ENCODE measurements at places on chromosomes 1 and 21.

GRCh38 chr21:44761011-44761729 is 40.5 kb downstream of the UBE2G2 start:
- DNase-seq: no peak

GRCh38 chr1:43542527-43543458 is 12.1 kb downstream of the PTPRF start:
- no peak for DNase-seq

- DNase-seq: peak; percentile 10
Observed at GRCh38 chr1:234564035-234565029, 45.6 kb downstream of the IRF2BP2 start.

- DNase-seq: no peak
Observed at GRCh38 chr1:157135646-157136045, 2.5 kb downstream of the ETV3 start.

DNA sequence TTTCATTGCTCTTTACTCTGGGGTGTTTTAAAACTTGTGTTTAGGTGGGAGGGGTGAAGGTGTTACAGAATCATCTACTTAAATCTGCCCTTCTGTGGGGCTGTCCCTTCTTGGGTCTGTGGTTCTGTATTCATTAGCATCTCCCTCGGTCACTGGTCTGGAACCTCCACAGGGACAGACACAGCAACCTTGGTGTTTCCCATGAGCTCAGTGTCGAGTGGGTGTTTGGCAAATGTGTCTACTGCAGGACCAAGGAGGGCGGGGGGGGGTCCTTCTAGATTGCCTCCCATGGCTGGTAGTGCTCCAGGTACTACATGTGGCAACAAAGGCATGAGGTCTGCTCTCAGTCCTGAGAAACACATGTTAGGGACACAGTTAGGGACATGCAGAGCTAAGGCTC is 273.4 kb downstream of the PCP4 start:
- DNase-seq: no peak

DNA sequence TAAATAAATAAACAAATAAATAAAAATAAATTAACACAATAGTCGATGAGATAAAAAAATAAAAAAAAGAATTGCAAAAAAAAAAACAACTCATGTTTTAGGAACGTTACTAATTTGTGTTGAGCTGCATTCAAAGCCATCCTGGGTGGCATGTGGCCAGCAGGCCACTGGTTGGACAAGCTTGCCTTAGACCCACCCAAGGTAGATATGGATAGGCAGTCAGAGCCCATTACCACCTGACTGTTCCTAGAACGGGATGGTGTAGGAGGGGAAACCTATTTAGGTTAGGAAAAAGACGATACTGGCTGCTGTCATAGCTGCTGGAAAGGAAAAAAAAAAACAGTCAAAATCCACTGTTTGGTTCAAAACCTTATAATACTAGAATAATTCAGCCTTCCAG is 40.8 kb downstream of the HTR6 start:
- no peak for DNase-seq

- no peak for DNase-seq
Observed at GRCh38 chr1:209560529-209560928, 23.0 kb upstream of the CAMK1G start.

DNA sequence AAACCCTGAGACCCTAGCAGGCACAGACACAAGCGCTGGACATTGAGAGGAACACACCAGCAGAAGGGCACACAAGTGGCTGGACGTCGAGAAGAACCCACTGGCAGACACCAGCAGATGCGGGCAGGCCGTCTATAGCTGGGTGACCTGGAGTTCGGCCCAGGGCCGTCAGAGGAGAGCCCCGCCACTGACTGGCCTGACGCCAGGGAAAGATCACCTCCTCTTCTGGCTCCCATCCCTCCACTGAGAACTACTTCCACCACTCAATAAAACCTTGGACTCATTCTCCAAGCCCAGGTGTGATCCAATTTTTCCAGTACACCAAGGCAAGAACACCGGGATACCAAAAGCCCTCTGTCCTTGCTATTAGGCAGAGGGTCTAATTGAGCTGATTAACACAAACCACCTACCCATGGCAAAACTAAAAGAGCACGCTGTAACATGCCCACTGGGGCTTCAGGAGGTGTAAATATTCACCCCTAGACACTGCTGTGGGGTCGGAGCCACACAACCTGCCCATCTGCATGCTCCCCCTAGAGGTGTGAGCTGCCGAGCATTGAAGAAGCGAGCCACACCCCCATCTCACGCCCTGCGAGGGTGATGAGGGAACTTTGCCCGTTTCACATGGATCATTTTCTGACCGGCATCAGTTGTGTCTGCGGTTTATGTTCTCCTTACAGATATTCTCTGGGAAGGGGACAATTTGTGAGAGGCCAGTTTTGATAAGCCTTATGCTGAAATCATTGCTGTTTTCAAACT is 104.8 kb downstream of the HLX start:
- no peak for DNase-seq

GRCh38 chr1:42748461-42749410 is 8.7 kb upstream of the CLDN19 start:
- no peak for DNase-seq
